M059J (cell line): ENCODE measurements at places on chromosomes 1 and 21.
A peak's percentile ranks its signal among the peaks of the same experiment; 100 is the strongest.

- DNase-seq = no peak
Measured at GRCh38 chr1:40856656-40857302, 5.4 kb downstream of the CITED4 start.

- no peak for DNase-seq
Measured at GRCh38 chr1:203189951-203190352, 3.4 kb upstream of the CHI3L1 start.

- DNase-seq = no peak
Measured at GRCh38 chr1:11279630-11280029, 6.6 kb downstream of the UBIAD1 start.

DNA sequence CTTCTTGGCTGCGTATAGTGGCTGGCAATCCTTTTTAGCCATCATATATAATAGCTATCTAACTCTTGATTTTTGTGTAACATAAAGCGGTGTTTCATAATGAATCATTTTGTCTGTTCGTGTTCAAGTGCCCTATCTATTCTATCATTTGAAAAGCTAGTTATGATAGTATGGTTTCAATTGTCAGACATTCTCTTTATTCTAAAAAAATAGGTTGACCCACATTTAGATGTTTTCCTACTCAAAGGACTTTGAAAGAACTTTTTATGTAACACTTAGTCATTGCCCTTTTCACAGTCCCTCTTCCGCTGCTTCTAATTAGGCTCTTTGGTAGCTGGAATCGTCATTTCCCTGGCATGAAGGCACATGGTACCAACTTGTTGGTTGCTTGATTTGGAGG is 272.2 kb upstream of the B3GALT2 start:
- no peak for DNase-seq

DNA sequence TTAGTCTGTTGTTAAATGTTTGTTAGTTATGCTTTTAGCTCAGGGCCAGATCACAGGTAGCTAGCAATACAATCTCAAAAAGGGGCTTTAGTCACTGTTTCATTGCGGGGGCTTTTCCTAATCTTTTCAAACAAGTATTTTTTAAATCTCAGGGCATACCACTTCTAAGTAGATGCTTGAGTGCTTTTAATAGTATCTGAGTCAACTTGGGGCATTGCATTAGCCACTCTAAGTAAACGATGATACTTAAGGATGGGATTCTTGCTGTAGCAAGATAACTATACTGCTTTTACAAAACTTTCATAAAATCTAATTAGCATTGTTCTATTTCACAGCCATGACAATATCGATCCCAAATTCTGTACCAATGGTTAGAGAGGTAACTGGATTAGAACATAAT is 11.6 kb downstream of the CDC42BPA start:
- no peak for DNase-seq

DNA sequence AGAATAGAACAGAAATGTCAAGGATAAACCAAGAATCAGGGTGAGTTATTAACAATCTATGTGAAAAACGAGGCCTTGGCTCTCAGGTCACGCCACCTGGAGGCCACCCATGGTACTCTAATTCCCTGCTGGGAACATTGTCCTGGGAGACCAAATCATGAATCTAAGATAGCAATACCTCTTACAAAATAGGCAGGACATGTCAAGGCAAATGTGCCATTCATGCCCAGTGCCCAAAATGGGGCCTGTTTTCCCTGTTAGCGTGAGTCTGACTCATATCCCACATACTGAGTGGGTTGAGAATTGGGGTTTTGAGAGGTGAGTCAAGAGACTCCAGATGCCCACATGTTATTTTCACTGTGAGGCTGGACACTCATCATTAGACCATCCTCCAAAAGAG is 380.8 kb downstream of the HHIPL2 start:
- peak; percentile 98 for DNase-seq

DNA sequence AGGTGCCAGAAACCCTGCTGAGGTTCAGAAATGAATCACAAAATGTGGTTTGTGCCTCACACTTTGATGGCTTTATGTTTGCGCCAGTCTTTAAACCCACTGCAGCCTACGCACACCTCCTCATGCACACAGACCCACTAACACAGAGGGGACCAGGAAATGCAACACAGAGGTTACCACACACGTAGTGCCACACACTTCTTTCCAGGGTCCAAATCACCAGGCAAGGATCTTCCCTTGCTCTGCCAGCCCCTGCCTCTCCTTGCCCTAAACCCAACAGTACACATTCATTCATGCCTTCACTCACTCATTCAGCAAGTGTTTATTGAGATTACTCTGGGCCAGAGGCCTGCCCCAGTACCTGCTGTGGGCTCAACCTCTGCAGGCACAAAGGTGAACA is 17.5 kb downstream of the MAB21L3 start:
- DNase-seq = no peak
